Type B pancreatic cell (in vitro differentiated cells): ENCODE measurements at places on chromosomes 4 and X.

DNA sequence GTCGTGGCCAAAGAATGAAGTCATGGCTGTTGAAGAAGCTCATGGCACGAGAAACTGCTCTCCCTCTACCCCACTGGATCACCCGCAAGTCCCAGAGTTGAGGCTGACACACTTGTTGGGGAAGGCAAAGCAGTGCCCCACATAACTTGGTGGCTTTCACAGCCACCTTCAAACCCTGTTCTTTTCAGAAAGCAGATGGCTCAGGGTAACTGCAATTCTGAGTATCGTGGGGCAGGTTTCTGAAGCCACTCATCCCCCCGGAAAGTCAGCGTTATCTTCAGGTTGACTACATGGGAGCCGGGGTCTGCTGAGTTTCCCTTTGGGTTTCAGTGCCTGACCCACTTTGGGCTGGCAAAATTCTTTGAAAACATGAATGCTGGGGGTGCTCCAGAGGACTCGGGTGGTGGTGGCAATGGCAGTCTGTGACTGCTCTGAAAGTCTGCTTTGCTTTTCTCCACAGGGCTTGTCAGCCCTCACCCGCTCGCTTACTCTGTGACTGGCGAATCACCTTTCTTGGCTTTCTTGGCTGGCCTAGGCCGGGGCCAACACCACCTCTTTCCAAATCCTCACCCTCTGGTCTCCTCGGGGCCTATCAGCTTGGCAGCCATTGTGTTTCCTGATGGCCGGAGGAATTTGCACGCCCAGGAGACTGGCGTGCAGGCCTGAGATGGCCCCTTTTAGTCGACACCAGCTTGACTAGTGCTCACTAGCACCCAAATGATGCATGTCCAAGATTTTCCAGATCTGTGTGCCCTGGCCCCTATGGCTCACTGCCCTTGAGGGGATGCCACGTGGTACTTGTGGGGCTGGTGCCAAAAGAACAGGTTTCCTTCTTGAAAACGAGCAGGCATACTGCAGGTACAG lies 7.3 kb downstream of the PPP1R3F start:
- no peak overlapping the region for H3K4me3 ChIP-seq
- no peak for DNase-seq
- H3K36me3 ChIP-seq = peaks cover 4% of the 10 kb centered on the region
- H3K27me3 ChIP-seq = no peaks in the 10 kb centered on the region
- peaks cover 14% of the 10 kb centered on the region for H3K4me1 ChIP-seq

DNA sequence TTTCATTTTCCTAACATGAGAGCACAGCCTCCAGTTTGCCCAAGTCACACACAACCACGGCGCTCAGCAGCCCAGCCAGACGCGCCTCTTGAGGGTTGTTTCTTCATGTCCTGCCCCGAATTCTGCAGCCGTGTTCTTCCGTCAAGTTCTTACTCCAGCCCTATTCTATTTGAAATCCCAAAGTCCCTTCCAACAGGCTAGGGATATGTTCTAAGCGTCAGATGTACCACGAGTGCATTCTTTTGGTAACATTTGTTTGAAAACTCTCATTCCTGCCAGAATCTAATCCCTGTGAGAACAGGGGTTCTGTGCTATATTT lies 23.1 kb downstream of the ACSL1 start:
- H3K27ac ChIP-seq = peak overlapping the region; percentile 11
- H3K27me3 ChIP-seq = no peaks in the 10 kb centered on the region
- H3K36me3 ChIP-seq = peaks cover 4% of the 10 kb centered on the region
- DNase-seq = no peak

- no peak overlapping the region for H3K4me3 ChIP-seq
- no peak for DNase-seq
- peaks cover 3% of the 10 kb centered on the region for H3K4me1 ChIP-seq
- H3K36me3 ChIP-seq = no peaks in the 10 kb centered on the region
Measured at GRCh38 chr4:156643826-156644225, 327.8 kb downstream of the PDGFC start.

- no peaks in the 10 kb centered on the region for H3K27me3 ChIP-seq
- no peak overlapping the region for H3K27ac ChIP-seq
Measured at GRCh38 chrX:68490644-68491043, 8.2 kb upstream of the YIPF6 start.
